Mucosa of gallbladder (tissue), 1 donor: ENCODE measurements at places on chromosomes 16 and 17.

DNA sequence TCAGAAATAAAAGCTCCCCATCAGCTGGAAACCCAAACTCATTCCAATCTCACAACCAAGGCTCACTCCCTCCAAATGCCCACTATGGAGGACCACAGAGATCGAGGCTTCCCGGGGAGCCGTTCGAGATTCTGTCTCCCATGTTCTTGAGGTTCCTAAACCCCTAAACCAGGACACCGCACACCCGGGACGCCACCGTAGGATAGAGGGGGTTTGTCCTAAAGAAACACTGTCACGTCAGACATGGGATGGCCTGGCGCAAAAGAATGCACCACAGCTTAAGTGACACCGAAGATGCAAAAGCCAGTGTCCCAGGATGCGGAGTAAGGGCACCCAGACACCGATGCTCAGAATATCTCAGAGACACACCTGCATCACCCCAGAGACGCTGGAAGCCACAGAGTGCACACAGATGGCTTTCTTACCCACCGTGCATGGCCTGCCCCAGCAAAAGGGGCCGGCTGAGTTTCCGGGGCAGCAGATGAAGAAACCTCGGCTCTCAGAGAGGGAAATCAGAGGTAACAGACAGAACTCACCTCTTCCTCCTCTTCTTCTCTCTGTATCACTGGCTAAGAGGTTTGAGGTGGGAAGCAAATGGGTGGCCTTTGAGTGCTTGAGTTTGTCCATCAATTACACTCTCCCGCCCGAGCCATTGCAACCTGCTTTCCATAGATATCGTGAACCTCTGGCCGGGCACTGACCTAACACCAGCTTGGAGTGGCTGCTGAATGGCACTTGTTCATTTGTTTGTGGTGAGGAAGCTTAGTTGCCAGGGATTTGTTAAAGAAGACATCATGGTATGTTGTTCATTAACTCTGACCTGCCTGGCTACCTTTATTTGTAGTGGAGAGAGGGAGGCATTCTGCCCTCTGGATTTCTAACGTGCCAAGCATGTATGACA, 65.1 kb upstream of the TNRC6C start:
- no peak for DNase-seq

GRCh38 chr17:77906377-77906871, 52.1 kb upstream of the TNRC6C start:
- DNase-seq: no peak

GRCh38 chr16:17304491-17305119, 166.2 kb downstream of the XYLT1 start:
- peak; percentile 56 for DNase-seq

DNA sequence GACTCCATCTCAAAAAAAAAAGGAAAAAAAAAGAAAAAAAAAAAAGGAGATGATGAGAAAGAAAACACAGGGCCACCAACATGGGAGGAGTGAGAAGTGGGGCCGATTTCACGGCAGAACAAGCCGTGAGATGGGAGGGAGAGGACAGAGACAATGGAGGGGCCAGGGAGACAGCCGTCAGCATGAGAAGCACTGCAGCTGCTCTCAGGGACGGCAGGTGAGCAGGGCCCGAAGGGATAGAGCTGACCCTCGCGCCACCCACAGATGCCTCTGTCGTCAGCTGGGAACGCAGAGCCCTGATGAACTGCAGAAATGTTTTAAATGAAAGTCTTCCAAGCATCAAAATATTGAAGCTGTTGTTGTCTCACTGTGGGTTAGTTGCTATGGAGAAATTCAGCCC, 20.3 kb downstream of the PITPNM3 start:
- no peak for DNase-seq

DNA sequence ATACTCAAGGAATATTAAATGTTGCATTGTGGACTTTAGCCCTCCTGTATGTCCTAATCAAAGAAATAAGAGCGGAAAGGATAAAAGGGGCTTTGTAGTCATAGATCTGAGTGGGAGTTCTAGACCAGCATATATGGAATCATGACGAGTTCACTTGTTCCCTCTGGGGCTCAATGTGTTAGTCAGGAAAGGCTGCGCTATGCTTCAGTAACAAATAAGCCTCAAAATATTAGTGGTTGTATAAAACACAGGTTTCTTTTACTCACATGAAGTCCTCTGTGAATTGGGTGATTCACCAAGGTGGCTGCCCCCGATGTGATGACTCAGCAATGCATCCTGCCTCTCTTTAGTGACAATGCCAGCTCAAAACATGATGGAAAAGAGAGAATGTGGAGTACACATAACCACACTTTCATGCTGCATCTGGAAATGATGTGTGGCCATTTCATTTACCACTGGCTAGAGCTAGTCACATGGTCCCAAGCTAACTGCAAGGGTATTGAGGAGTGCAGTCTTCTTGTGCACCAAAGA, 63.3 kb upstream of the IRX5 start:
- DNase-seq: no peak

- DNase-seq: peak; percentile 87
Measured at GRCh38 chr17:42894283-42895184, 6.1 kb upstream of the G6PC1 start.

- no peak for DNase-seq
Measured at GRCh38 chr17:30243002-30243401, 7.5 kb upstream of the SLC6A4 start.

GRCh38 chr17:79783891-79784290, 5.9 kb downstream of the CBX2 start:
- no peak for DNase-seq

- no peak for DNase-seq
Measured at GRCh38 chr17:49564638-49565037, 11.0 kb upstream of the NXPH3 start.
